ENCODE measurements at places on chromosomes 7 and 10. TPM values are rescaled to one million over a fixed set of nuclear protein-coding genes. Genes with fewer than 3 reads are reported as not detected.

- no peak for DNase-seq
These were observed 34.8 kb downstream of the CFAP43 start for GRCh38 chr10:104197364-104197763.

- DNase-seq = no peak
These were observed 137.2 kb upstream of the GPR22 start for GRCh38 chr7:107332488-107333269.

DNA sequence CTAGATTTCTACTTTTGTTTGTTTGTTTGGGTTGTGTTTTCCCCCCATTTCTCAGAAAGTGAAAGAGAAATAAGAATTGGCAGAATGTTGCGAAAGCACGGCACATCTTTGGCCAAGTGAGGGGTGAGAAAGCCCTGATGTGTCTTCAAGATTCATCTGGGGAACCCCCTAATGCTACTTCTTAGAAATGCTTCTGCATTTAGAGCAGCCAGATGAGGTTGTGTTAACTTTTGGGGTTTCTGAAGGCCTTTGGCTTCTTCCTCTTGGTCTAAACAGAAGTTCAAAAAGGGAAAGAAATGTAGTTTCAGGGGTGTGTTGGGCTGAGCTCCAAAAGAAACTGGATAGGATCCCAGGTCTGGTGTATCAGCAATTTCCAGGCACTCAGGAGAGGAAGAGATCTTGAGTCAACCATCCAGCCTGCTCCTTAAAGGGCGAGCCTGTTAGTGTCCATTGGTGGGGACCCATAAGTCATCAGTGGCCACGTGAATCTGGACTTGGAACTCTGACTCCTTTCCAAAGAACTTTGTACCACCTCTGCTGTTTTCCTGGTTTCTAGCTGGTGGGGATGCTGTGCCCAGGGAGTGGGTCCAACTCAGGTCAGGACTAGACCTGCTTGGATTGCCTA lies 6.5 kb downstream of the DUSP5 start:
- no peak for DNase-seq

GRCh38 chr7:52691257-52691656 lies 344.2 kb upstream of the POM121L12 start:
- DNase-seq = no peak

DNA sequence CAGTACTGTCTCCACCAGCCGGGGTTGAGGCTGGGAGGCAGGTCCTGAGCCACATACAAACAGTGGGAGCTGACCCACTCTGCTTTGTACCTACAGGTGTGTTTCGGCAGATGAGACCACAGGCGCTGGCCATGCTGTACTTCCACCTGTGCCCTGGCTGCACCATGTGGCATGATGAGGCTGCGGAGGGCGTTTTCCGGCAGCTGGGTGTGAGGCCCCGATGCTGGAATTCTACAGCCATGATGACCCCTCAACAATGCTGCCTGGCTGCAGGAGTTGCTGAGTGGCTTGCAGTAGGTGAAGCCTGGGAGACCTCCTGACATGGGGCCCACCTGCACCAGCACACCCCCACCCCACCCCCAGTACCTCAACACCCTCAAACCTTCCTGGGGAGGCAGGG lies 18.0 kb downstream of the IMPDH1 start:
- no peak for DNase-seq

DNA sequence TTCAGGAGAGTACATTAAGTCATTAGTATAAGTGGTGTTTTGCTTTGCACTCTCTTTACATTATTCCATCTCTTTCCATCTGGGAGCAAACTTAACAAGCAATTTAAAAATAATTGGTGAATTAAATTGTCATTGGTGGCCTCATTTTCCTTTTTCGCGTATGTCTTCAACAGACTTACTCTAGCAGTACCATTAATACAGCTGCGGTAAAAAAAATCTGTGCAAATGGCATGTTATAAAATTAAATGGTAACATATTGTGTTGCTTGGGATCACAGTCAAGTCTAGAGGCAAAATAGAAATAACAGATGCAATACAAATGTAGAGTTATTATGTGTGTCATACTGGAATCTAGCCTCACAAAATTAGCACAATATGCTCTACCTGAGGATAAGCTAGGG lies 322.4 kb downstream of the PCDH15 start:
- DNase-seq = no peak

The TWIST1 gene
- 8.1 TPM for total RNA-seq

The LIPJ gene
- not detected for total RNA-seq

The CYP26A1 gene
- total RNA-seq = 0.23 TPM
